ENCODE measurements at places on chromosomes 4 and X. TPM values are rescaled to one million over a fixed set of nuclear protein-coding genes. Genes with fewer than 3 reads are reported as not detected.

Gene WDR44
- total RNA-seq = 12.4 TPM

Gene MSMO1
- 23.7 TPM for total RNA-seq

DNA sequence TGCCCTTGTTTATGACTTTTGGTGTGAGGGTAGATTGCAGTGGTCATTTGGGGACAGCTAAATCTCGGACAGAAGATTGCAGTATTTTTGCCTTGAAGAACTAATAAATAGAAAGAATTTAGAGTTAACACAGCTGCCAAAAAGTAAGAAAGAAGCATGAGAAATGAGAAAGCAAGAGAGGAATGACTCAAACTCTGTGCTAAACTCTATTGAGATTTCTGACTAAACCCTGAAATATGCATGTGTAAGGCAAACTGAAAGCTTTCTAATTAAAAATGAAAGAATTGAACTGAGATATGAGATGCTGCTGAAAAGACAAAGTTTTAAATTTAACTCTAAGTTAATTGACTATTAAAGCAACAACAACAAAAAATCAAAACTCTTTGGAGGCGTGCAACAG lies 791.3 kb downstream of the RAB28 start:
- no peak for DNase-seq

GRCh38 chrX:2463973-2464676 lies 36.7 kb downstream of the DHRSX start:
- DNase-seq = no peak

DNA sequence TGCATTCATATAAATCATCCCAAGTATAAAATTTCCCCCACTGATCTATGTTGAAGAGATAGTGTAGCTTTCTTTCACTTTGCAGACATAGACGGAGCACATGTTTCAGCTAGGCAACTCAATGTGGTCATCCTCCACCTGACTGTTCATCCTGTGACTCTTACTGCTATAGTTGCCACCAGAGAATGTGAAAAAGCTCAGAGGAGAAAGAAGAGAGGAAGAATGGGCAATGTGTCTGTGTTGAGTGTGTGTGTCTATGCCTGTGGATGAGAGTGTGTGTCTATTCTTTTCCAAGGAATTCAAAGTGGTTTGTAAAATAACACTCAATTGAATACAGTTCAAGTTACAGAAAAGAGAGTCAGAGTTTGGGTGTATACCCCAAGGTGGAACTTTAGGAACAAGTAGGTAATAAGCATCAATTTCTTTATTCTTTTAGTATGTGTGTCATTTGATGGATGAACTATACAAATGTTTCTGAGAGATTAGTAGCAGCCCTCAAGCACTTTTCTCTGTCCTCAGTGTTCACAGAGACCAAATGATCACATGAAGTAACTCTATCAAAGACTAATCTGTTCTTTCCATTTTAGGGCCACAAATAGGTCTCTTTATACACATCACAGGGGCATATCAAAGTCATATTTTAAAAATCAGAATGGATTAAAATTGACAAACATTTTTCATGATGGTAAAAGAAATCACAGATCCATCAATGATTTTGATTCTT lies 2.3 kb downstream of the SNCA start:
- no peak for DNase-seq

Data from activated T-cell treated with anti-CD3 and anti-CD28 coated beads, Interleukin-2, amount 50 U/mL, for 72 hours (primary cell).